ENCODE measurements at places on chromosomes 5 and 9.

DNA sequence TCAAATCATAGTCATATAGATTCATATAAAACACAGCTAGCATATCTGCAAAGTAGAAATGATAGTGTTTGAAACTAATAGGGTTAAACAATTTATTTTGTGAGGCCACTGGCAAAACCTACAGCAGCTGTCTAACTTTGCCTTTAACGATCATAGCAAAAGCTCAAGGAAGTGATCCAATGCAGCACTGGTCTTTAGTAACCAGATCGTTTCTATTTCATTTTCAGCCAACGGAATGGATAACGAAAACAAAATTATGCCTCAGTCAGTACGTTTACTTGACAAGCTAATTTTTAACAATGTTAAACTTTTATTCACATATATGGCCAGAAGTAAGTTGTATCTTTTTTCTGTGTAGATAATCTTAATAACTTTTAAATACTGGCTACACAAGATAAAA is 17.7 kb downstream of the MLLT3 start:
- no peak for DNase-seq

DNA sequence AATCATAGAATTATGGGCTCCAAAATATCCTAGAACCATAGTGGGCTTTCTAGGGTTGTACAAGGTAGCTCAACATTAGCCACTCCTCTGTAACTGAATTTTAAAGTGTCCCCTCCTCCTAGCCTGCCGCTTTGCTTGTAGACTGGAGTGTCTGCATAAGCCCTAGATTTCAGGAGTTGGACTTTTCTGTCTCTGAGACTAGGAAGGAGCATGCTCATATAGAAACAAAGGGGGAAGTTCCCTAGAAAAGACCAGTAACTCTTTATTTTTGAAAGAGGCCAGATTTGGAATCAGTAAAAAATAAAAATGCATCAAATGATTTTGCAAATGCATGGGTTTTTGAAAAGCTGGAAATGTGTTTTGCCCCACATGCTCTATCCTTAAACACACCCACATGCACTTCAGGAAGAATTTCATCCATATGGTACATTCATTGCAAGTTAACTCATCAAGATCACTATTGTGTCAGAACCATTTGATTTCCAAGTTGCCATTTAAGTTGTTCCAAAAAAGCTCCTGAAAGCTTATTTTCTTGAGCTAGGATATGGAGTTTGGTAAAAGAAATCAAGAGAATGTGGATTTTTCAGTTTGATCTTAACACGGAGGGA is 121.0 kb upstream of the NR3C1 start:
- DNase-seq, result no peak

GRCh38 chr9:99362321-99362720 is 140.2 kb downstream of the SEC61B start:
- DNase-seq, result no peak

GRCh38 chr9:108484468-108484867 is 371.3 kb downstream of the ACTL7B start:
- no peak for DNase-seq

DNA sequence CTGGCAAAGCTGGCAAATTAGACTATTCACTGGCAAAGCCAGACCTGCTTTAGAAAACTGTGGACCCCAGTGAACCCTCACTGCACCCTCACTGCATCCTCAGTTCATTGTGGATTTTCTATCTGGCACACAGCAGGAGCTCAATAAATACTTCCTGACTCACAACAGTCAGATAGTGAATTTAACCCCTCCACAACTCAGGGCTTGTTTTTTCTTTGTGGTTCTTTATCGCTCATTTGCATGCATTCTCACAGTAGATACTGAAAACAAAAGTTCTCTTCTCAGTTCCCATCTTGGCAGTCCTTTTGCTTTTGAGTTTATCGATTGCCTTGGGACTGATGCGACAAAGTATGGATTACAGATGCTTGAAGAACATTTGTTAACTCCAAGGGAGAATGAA is 99.8 kb downstream of the ACTL7B start:
- DNase-seq, result no peak

GRCh38 chr5:141496038-141496437 is 7.2 kb downstream of the PCDHGC5 start:
- no peak for DNase-seq

GRCh38 chr9:135827866-135828580 is 79.3 kb downstream of the CAMSAP1 start:
- DNase-seq, result no peak

DNA sequence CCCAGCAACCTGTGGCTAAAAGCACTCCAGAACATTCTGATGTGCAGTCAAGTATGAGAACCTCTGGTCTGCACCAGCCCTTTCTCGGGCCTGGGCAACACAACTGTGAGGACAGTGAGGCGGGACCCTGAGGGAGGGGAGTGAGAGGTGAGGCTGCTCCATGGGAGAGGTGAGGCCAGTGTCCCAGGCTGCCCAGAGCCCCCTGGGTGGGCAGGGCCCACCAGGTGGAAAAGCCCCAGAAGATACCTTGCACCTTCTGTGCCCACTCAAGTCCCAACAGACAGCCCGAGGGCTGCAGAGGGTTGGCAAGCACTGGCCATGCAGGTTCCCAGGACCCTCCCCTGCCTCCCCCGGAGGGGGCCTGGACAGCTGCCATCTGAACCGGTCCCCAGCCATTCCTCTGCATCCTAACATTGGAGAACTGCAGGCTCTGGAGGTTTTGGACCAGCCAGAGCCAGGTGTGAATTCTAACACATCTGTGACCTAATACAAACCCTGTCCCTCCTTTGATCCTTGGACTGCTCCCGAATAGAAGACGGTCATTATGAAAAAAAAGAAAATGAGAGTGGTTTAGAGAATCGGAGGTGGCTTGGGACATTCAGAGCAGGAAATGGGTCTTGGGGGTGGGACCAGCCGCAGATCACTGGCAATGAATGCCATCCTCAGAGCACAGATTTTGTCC is 57.0 kb downstream of the DUSP1 start:
- no peak for DNase-seq

DNA sequence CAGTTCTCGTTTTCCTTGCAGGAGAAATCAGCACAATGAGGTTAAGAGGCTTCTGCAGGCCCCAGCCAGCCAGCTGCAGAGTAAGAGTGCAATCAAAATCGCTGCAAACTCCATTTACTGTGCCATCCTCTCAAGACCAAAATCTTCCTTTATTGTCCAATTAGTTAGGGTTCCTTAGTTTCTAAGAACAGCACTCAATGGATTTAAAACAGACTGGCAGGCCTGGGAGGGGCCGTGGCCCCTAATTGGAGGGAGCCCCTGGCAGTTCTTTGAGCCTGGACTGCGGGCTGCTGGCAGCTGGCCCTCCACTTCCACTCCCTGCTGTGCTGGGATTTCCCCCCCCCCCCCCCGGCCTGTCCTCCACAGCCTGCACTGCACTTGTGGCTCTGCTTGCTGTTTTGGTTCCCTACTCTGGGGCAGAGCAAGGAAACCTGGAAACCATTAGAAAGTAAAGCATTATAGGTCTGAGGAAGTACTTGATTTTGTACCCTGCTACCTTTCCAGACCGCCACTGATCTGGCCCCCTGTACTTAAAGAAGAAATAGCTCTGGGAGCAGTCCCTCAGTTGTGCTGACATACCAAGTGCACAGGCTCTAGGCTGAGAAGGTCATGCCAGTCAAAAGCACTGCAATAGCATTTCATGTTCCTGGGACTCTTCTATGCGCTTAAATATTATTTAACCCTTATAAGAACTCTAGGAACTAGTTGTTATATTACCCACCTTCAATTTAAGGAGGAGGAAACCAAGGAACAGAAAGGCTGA is 129.0 kb downstream of the APBA1 start:
- no peak for DNase-seq

- DNase-seq, result no peak
Observed at GRCh38 chr9:115398313-115398650, 280.3 kb upstream of the TNC start.

DNA sequence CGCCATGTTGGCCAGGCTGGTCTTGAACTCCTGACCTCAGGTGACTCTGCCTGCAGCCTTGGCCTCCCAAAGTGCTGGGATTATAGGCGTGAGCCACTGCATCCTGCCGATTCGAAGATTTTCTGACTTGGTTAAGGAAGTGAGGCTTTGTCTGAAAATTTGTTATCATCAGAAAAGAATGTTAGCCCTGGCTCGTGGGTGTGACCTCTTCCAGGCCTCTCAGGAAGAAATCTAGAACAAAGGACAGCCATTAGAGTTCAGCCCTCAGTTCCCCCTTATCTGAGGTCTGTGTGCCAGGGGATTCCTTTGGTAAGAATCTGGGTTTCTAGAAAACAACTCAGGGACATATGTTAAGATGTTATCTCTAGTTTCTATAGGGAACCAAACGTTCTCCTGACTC is 6.2 kb downstream of the OR2S2 start:
- no peak for DNase-seq

GRCh38 chr5:31811210-31811609 is 172.3 kb downstream of the PDZD2 start:
- DNase-seq, result no peak

- DNase-seq, result no peak
Observed at GRCh38 chr9:80449513-80449912, 877.7 kb downstream of the TLE4 start.

GRCh38 chr9:37582548-37583157 is 6.5 kb upstream of the FBXO10 start:
- no peak for DNase-seq

DNA sequence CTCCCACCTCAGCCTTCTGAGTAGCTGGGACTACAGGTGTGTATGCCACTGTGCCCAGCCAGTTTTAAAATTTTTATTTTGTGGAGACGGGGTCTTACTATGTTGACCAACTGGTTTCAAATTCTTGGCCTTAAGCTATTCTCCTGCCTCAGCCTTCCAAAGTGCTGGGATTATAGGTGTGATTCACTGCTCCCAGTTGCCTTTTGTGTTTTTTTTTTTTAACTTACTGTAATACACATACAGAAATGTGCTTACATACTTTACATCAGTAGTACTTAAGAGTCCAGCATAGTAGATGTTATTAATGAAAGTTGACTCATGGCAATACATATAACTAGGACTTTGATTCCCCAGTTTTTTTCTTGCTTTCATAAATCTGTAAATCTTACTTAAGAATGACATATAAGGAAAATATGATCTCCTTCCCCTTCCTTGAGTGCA is 4.7 kb downstream of the MAN2A1 start:
- no peak for DNase-seq

DNA sequence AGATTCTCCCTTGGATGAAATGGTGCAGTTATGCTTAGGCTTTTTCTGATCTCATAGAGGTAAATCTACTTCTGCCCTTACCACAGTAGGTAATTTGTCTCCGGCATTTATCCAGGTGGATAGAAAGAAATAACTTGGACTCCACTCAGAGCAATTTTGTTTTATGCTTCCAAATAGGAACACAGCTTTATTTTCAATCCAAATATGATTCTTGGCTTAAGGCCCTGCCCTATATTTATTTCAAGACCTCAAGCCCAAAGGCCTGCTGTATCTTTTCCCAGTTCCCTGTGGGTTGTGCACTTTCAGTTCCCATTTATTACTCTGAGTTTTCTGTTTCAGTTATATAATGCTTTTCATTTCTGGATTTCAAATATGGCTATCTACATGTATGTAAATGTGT is 274.2 kb upstream of the SMC2 start:
- DNase-seq, result no peak

- no peak for DNase-seq
Observed at GRCh38 chr5:138784590-138784989, 31.4 kb downstream of the CTNNA1 start.
